Right ventricle myocardium superior (tissue), 1 donor: ENCODE measurements at places on chromosomes 5 and 9. TPM values are rescaled to one million over a fixed set of nuclear protein-coding genes. Genes with fewer than 3 reads are reported as not detected.

Gene STKLD1
- total RNA-seq: 0.27 TPM

DNA sequence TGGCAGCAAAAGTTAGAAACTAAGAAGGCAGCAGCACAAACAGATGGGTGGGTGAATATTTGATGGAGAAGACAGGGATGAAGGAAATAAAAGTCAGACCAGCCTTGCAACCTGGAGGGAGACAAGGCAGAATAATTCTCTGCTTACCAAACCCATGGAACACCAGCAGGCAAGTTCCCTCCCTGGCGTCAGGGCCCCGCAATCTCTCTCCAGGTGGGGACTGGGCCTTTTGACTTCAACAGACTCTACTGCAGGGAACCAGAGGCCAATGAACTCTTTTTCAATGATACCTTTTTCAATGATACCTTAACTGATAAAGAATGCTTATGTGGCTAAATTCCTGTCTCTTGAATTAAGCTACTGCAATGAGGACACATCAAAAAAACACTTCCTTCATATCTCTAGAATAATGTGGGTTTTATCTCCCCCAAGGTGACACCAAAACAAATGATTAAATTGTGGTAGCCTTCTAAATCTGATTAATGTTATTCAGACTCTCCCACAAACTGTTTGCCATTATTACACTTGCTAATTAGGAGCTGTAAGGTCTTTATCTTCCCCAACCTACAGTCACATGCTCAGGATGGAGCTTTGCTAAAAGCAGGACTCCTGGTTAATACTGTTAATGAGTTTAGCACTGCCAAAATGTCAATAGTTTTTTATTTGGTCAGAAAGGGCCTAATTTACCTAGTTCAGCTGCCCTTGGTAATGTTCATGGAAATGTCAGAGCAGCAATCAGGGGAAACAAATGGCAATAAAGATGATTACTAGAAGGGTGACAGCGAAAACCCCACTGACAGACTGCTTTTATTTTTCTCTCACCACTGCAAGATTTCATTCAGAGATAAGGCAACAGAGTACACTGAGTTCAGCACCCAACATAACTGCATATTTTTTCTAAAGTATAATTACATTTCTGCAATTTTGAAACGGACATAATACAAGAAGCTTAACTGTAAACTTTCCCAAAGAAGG lies 165.5 kb downstream of the TSSK1B start:
- no peak for DNase-seq

DNA sequence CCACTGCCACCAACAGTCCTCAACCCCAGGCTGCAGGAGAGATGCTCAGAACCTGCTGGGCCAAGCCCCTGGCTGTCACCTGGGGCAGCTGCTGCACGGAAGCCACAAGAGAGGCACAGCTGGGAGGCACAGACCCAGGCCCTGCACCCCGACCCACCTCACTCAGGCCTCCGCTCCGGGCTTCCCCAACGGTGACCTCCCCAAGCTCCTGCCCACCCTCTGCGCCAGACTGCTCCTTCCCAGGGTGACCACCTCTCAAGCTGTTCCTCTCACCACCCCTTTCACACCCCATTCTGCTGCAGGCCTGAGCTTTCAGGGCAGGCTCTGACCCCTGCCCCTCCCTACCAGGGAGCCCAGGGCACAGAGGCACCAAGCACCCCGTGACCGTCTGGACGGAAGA lies 33.0 kb downstream of the VAV2 start:
- DNase-seq: peak; percentile 12

Gene ESM1
- not detected for total RNA-seq

GRCh38 chr9:133998915-133999595 lies 6.9 kb upstream of the VAV2 start:
- DNase-seq: no peak

DNA sequence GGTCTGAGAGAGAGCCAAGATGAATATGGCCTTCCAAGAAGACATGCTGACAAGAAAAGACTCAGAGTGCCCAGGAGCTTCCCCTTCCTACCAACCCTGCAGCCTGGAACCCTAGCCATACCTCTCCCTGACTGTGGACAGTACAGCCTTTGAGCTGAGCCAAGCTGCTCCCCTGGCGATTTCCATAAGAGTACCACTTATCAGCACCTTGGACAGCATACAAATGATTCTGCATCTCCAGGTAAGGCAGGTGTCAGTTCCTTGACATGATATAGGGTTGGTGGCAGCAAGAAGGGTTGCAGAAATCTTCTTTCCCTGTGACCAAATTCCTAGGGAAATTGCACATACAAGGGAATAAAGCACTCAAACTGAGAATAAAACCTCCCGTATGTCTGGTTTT lies 58.3 kb downstream of the MFAP3 start:
- DNase-seq: no peak

DNA sequence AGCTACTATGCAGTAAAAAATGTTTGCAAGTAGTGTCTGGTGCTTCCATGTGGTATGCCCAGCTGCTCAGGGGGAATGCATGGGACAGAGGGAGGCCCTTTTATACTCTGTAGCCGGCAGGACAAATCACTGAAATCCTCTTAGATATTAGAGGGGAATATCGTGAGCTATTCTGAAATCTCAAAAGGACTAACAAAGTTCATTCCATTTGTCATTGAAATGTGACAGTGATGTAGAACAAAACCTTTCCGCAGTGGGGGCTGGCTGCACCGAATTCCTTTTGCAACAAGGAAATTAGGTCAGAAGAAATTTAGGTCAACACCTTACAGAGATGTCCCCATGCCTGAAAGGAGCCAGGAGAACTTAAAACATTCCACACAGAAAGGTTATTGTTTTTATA lies 72.4 kb upstream of the MEF2C start:
- DNase-seq: no peak

DNA sequence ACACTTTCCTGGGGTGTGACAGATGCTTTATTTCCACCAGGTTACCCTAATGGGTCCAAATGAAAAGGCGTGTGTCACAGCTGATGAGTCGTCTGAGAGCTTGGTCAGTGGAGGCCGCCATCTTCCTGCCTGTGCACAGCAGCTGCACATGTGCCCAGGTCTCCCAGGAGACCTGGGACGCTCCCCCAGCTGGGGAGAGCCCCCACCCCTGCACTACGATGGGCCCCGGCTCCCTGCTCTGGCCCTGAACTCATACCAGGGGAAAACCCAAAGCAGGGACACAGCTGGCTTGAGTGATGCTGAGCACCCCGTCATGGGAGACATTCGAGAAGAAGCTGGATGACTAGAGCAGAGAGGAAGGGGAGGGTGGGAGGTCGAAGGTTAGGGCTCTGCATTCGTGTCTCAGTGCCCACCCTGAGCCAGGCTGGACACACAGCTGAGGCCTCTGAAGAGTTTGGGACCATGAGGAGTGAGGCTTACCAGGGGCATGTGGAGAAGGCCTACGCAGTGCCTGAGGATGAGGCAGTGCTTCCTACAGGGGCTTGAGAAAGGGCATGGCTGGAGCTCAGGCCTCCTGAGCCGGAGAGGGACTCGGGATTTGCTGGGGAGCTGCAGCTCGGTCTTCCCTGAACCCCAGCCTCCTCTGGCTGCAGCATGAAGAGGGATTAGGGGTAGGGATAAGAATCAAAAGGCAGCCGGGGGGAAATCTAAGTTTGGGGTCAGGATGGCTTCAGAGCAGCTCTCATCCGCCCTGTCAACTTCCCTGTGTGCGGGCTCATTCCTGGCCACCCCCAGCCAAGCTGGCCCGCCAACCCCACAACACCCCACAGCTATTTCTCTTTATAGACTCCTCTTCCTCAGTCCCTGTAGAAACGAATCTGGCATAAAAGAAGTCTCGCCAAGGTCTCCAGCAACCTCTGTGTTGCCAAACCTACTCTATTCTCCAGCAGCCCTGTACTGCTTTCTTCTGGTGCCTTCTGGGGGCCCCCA lies 42.2 kb upstream of the RNU6ATAC start:
- DNase-seq: peak; percentile 31

Gene SHISAL2B
- total RNA-seq: not detected

DNA sequence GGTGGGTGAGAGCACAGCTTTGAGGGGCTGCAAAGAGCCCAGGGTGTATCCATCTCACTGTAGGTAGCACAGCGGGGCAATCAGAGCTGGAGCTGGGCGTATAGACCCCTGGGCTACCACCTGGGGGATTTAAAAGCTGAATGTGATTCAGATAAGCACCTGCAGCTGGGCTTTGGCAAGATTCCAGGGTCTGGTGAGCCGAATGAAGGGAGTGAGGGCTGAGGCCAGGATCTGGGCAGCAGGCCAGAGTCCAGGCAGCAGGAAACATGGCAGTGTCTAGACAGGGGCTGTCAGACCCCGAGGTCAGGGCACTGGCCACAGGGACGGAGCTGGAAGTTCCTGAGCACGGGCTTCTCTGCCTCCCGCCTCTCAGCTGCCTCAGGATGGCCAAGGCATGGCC lies 8.7 kb downstream of the ASS1 start:
- peak; percentile 75 for DNase-seq

Gene PCDHGB7
- total RNA-seq: 9.8 TPM

Gene DPYSL3
- total RNA-seq: 20.5 TPM

DNA sequence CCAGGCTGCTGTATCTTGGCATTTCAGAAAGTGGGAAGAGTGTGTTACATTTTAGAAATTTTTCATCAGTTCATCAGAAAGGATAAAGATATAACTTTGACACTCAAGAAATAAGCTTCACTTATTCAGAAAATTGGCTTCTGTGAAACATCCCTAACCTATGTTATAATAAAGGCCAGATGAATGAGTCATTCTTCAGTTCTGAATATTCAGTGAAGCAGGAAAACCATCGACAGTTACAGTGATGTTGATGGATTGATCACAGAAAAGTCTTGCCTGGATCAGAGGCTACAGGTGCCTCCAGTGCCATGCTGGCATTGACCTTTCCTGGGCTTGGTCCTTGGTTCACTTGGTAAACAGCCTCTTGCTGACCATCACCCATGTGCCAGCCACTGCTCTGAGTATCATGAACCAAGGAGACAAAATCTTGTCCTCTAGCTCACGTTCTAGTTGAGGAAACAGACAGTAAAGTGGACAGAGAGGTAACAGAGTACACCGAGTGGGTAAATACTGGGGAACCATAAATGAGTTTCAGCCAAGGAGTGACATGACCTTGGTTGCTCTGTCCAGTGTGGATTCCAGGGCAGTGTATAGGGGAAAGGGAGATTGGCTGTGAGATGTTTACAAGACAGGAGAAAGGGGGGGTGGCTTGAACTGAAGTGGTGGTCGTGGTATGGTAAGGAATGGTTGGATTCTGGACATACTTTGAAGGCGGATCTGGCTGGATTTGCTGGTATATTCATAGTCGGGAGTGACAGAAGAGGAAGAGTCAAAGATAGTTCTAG lies 98.6 kb downstream of the AMBP start:
- DNase-seq: no peak

DNA sequence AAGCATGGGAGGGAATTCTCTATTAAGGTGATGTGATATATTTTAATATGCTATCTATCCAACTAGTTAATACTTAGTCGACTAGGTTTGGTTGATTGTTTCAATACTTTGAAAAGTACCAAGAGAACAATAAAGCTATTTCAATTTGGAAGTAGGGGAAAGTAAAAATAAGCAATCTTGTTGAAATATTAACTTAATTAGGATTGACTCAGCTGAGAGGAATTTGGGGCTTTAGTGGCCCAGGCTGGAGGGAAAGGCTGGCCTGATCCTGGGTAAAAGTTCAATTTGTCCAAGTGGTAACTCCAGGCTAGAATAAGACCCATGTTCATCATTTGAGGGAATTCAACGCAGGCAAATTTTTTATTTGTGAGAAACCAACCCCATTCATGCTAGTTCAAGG lies 48.6 kb downstream of the NMUR2 start:
- DNase-seq: no peak

DNA sequence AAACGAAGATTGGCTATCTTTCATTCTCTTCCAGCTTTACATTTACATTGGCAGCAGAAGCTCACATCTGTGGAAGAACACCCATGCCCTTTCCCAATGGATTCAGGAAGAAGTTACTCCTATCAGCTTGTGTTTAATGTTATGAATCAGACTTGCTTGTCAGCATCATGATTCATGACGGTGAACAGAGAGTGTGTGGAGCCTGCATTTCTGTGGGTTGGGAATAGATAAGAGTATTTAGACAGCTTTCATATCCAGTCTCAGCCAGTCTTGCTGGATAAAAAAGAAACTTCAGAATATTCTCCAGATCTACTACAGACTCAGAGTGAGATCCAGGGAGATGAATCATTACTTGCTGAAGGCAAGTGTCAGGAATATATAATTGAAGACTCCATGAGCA lies 812.9 kb upstream of the ZNF608 start:
- DNase-seq: no peak

GRCh38 chr9:27344776-27345175 lies 47.8 kb upstream of the EQTN start:
- no peak for DNase-seq

Gene ADAMTSL1
- total RNA-seq: 0.56 TPM

DNA sequence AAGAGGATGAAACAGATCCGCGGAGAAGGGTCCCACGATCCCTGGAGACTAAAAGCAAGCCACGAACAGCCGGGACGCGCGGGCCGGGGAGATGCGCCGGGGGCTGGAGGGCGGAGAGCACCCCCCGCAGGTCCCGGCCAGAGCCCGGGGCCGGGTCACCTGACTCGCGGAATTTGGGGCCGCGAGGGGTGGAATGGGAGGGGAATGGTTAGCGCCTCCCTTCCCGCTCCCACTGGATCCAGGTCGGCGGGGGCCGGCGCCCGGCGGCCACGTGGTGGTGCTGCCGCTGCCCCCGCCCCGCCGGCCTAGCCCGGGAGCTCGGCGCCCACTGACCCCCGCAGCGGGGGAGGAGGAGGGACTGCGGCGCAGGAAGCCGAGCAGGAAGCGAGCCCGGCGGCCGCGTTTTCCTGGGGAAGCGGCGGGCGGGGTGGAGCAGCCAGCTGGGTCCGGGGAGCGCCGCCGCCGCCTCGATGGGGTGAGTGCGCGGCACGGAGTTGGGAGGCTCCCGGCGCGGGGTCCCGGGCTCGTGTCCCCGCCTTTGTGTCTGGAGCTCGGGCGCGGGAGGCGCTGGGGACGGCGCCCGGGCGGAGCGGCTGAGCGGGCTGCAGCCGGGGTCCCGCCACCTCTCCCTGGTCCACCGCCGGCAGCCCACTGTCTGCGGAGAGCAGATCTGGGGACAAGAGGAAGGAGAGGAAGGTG lies at the start of gene RAI14:
Gene RAI14, plus strand, starts transcription at position 328 of the 699 bp plus-strand sequence. CDS start 30,592 bp downstream, outside the sequence.
- DNase-seq: peak; percentile 84

Gene DMRT3
- total RNA-seq: not detected

DNA sequence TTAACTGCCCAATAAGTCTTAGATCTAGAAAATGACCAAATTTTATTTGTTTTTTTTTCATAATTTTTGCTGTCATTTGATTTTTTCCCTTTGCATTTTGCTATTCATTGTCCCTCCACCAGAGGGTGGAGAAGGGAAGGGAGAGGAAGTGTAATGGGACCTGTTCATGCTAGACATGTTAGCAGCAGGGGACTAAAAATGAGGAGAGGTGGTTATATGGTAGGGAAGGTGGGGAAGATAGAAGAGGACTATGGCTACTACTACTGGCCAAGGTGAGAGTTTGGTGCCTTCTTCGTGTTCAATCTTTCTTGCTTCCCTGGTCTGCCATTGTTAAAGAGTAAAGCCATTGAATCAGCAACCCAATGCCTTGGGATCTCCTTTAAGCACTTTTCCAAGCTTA lies 6.4 kb downstream of the GRIA1 start:
- no peak for DNase-seq

Gene SVEP1
- 6.8 TPM for total RNA-seq

GRCh38 chr5:76849419-76850291 lies at the start of gene S100Z:
Gene S100Z, plus strand, starts transcription at chr5:76850014. Its CDS starts 25,346 bp downstream, at chr5:76875360.
- DNase-seq: no peak
